ENCODE measurements at places on chromosomes 11 and 22. TPM values are rescaled to one million over a fixed set of nuclear protein-coding genes. Genes with fewer than 3 reads are reported as not detected.

PAMR1 gene
- total RNA-seq, result 38.3 TPM

OMP gene
- 1.5 TPM for total RNA-seq

DNA sequence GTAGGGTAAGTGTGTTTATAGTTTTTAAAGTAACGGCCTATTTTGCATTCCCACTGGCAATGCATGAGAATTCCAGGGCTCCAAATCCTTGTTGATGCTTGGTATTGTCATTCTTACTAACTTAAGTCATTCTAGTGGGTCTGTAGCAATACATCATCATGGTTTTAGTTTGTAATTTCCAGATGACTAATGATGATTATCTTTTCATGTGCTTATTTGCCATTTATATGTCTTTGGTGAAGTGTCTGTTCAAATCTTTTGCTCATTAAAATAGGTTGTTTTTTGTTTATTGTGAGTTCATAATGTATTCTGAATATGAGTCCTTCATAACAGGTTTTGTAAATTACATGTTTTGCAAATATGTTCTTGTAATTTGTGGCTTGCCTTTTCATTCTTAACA, 31.2 kb downstream of the MTMR3 start:
- DNase-seq, result no peak

GRCh38 chr22:31206896-31207687, 5.0 kb upstream of the LIMK2 start:
- no peak for DNase-seq

FGF19 gene
- total RNA-seq, result not detected

MMP3 gene
- not detected for total RNA-seq

- DNase-seq, result peak; percentile 73
Observed at GRCh38 chr11:47980088-47980906, at the start of gene PTPRJ. Gene PTPRJ (plus strand): TSS chr11:47980559. CDS start chr11:47980913, 354 bp downstream.

- DNase-seq, result no peak
Observed at GRCh38 chr22:21807544-21808529, 59.6 kb downstream of the MAPK1 start.

DNA sequence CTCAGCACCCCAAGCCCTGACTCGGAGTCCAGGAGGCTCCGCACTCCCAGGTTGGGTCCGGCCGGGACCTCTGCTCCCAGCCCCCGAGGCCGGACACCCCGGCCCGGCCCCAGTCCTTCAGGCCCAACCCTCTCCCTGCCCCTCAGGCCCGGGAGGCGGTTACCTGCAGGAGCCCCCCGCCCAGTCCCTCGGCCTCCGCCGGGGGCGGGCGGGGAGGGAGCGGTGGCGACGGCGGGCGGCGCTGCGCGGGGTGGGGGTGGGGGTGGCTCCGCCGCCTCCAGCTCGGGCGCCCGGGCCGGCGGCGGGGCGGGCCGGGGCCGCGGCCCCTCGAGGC, 310 bp downstream of the TCF20 start:
- DNase-seq, result no peak

DNA sequence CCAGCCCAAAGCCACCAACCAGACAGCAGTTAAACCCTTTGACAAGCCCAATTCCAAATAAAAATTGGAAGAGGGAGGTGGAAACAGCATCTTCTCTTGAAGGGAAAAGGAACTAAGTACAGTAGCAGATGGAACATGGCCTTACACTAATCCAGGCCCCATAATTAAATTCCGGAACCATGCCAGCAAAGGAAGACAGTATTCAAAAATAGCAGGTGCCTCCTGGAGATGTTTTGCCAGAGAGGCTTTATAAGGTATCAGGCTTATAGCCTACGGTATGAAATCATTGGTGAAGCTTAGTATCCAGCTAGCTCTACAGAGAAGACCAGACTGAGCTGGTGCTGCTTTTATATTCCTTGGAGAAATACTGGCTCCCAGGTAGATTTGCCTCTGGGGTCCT, 344.1 kb upstream of the API5 start:
- DNase-seq, result no peak

All from mesothelial cell of epicardium (in vitro differentiated cells).